ENCODE measurements at places on chromosomes 1 and 21.
A peak's percentile ranks its signal among the peaks of the same experiment; 100 is the strongest.

- DNase-seq: no peak
Observed at GRCh38 chr1:145719230-145720079, at the start of gene CD160. Gene CD160, plus strand, starts transcription at chr1:145719499. Its CDS starts 8,829 bp downstream, at chr1:145728328.

DNA sequence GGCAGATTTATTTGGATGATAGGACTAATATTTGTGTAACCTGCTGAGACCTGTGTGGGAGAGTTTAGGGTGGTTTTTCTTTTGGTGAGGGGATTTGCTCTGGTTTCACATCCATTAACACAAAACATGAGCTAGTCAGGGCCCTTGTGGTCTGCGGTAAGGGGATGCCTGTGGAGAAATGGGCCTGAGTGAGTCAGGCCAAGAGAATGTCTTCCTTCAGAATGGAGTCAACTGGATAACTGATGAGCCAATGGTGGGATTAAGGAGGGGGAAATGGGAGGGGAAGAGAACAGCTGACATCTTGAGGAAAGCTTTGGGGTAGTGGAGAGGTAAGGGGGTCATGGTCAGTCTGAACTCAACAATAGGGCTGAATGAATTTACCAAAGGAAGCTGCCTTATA lies 13.9 kb downstream of the WNT2B start:
- DNase-seq: no peak

DNA sequence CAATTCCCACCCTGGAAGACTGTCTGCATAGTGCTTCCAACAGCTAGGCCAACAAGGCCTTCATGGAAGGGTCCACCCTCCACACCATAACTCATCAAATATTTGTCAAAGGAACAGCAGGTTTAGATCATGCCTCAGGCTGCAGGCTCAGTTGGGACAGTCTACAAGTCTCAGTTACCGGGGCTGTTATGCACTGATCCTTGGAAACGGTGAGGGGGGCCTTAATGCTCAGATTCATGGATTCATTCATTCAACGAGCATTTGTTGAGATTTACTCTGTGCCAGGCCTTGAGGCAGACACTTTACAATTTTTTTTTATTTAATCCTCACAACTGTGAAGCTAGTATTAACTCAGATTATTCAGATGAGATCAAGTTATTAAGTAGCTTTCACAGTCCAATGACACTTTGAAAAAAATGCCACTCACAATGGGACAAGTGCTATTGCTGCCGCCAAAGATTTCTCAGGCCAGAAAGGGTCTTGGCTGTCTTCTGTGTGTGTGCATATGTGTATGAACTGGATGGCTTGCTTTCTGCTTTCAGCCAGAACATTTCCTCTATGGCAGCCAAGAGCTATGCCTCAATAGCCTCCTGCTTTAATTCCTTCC lies 8.9 kb upstream of the C1orf216 start:
- no peak for DNase-seq

DNA sequence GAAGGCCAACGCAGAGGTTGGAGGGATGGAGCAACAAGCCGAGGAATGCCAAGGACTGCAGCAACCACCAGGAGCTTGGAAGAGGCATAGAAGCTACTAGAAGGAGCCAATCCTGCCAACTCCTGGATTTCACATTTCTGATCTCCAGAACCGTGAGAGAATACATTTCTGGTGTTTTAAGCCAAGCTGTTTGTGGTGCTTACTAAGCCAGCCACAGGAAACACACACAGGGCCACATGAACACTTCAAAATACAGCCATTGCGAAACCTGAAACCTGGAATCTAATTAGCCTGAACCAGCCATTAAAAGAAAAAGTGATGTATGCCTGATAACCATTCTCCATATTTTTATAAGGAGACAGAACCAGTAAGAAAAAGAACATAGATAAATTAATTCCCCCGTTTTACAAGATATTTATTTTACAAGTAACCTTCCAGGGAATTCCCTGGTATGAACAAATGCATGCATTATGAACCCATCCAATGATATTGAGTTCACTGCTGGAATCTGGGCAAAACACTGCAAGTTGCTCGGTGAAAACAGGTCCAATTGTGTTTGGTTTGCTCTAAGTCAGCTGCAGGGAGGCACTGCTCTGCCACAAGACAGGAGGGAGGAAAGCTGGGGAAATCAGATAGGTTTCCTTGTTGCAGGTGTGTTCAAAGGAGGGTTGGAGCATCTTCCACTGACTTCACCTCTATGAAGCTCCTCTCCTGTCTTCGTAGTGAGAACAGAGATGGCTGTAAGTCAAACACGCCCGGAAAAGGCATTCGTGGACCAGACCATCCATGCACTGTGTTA lies 70.2 kb downstream of the ETS2 start:
- DNase-seq: no peak

DNA sequence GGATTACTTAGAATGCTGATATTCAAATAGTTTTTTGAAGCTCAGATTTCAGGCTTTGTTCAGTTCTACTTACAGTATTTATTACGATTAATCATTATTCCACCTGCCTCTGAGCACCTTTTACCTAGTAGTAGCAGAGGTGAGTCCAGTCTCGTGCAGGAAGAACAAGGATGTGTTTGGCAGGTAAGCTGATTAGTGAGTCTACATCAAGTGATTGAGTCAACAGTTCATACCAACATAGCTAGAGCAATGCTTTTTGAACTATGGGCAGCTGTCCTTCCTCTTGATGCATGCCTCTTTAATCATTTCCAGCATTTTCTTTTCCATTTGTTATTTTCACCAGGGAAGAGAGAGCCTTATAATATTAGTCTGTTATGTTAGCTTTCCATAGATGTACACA lies 838.9 kb downstream of the USP25 start:
- no peak for DNase-seq

DNA sequence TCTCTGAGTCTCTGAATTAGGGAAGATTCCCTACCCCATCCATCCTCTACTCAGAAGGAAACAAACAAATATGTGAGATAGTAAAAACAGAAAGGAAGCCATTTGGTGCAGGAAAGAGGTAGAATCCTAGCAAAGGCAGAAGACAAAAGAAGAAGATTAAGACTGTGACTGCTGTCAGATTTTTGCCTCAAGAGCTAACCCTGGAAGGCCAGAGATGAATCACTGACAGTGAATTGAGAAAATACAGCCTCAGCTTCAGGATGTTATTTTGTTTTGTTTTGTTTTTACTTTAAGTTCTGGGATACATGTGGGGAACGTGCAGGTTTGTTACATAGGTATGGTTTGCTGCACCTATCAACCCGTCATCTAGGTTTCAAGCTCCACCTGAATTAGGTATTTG lies 31.7 kb downstream of the DSTYK start:
- DNase-seq: no peak

DNA sequence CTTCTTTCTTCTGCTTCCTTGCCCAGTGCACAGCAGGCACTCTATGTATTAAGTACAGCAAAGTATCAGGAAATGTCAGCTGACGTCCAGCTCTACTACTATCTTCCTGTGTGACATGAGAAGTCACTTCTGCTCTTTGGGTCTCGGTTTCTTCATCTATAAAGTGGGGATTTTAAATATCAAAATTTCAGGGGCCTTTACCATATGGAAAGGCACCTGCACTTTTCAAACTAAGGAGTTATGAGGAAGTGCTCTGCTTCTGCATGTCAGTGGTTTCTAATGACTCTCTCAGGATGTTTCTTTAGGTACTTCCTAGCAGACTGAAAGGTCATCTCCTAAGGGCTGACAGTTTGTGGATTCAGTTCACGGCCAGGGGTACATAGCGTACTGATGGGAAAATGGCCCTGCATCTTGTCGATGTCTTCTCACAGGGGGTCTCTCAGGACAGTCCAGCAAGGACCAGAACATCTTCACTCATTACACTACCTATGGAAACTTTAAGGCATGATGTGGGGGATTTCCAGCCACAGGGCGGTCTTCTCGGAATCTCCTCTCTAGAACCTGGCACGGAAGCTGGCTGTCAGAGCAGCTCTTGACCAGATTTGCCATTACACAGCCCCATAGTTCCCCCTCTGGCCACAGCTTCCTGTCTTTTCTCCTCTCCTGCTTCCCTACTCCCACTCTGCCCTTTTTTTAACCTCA lies 42.0 kb upstream of the MTF1 start:
- peak; percentile 48 for DNase-seq

GRCh38 chr1:90959352-90960206 lies 62.3 kb downstream of the ZNF644 start:
- DNase-seq: no peak

DNA sequence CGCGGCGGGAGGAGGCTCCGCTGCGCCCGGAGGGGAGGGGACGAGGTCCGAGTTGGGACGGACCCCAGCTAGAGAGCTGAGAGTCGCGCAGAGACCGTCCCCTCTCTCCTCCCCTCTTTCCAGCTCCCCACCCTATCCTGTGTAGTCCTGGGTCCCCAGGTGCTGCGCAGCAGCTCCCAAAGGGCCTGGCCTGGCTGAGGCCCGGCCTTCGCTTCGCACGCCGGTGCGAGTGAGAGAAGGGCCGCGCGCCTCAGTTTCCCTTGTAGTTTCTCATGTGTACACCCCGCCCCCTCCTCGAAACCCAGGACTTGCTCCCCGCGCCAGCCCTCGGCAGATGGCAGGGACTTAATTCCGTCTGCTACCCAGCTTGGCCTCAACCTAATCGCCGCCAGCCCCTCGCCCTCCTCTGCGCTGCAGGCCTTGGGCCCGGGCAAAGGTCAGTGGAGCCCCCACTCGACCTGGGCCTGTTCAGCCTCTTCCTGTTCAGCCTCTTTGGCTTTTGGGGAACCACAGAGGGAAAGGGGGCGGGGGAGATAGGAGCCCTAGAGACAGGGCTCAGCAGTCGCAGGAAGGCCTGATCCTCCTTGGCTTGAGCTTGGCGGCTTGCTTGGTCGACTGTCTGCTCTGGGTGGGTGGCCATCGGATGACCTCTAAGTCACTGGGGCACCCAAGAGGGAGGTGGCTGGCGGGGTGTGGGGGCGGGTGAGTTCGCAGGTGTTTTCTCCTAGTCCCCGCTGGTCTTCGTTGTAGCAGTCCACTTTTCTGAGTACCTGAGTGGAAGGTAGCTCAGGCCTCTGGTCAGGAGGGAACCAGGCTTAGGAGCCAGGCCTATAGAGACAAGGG lies 1.0 kb downstream of the ZNF687 start:
- no peak for DNase-seq

DNA sequence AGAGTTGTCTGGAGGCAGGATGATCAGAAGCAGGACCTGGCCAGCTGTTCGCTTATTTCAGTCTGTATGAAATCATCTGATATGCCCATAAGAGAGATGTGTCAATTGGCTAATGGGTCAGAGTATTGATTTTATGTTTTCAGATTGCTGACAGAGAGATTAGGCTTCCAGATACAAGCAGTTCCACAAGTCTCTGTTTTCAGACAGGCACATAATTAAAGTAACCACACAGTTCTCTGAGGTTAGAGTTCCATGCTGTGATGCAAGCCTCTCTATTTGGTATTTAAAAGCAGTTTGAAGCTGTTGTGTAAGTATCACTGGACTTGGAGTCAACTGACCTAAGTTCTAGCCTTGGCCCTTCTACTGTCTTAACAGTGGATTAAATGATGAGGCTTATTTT lies 50.1 kb downstream of the ATF6 start:
- no peak for DNase-seq

DNA sequence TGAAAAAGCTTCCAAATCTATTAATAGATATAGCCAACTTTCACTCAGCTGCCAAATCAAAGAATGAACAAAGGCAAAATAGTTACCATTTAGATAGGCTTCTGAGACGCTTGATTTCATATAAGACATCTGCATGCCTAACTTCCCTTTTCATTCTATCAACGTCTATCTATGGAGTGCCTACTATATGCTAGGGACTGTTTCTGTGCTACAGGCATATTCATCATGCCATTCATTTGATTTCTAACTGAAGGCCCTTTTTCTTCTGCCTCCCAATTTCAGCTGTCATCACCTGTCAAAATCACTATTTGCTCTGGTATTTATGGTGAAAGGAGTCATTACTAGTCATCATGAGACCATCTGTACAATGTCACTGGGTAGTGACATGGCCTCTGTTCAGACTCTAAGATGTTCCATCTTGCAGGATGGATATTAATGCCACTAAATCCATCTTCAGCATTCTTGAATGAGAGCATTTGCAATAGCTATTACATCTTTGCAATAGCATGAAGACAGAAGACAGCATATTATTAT lies 4.3 kb upstream of the KRTAP13-1 start:
- DNase-seq: no peak

DNA sequence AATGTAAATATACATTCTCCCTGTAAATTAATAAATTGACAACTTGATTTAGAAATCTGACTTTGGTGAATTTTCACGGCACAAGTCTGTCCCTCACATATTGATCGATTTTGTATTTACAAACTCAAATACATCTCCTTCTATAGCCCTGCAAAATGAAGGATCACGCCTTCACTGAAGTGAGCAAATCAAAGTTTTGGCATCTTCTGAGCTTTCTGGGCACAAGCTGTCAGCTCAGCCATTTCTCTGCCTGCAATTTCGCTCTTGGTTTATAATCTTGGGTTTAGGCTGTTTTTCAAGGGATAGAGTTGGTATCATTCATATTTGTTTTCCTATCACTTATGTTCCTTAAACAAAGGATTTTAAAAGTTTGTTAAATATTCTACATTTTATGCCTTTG lies 25.8 kb downstream of the ANP32E start:
- no peak for DNase-seq

Measured in GM19239 (cell line).